ENCODE measurements at places on chromosomes 1 and 21.

DNA sequence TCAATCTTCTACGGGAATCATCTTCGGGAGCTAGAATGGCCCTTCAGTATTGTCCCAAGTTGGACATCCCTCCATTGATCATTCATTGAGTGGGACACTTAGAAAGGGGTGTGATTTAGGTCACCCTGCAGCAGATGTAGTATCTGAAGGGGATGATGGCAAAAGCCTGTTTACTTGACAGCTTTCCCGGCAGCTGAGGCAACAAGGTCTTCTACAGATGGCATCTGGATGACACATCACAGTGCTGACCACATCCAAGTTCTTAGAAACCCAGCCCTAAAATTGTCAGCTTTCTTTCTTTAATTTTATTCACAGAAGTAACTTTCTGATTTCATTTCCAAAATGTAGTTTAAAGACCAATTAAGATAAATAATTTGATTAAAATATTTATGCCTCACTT lies 150.3 kb downstream of the AMY1C start:
- no peak for DNase-seq

DNA sequence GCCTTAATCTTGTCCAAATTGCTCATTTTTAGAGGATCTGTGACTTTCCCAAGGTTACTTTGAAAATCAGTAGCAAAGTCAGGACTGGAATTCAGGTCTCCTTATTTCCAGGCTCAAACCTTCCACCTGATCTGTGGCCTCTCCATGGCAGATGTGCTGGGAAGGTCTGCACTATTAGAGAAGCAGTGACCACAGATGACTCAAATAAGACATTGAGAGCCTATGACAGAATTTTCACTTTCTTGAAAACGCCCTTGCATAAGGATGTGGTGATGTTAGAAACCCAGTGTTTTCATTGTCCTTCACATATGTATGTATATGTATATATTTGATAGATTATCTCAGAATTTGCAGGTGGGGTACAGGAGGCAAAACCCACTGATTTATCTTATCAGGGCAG lies 45.3 kb downstream of the TTC39A start:
- DNase-seq: no peak

- no peak for DNase-seq
Measured at GRCh38 chr1:22229379-22229778, 86.5 kb upstream of the WNT4 start.

DNA sequence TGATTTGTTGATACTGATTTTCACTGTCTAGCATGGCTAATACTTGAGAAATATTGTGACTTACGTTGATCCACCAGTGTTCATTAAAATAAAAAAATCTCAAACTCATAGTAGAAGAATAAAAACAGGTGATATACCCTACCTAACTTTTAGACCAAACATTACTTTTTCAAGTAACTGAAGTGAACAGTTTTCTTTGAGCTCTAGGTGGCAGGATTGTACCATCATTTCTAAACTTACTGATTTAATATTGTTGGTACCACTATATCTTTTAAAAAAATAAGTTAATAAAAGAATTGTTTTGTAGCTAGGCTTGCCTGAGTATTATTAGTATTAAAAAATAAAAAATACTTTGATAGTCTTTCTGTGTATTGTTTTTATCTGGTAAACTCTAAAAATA lies 21.5 kb downstream of the CDC73 start:
- DNase-seq: no peak

- DNase-seq: no peak
Measured at GRCh38 chr1:15251857-15252835, 5.1 kb downstream of the FHAD1 start.

DNA sequence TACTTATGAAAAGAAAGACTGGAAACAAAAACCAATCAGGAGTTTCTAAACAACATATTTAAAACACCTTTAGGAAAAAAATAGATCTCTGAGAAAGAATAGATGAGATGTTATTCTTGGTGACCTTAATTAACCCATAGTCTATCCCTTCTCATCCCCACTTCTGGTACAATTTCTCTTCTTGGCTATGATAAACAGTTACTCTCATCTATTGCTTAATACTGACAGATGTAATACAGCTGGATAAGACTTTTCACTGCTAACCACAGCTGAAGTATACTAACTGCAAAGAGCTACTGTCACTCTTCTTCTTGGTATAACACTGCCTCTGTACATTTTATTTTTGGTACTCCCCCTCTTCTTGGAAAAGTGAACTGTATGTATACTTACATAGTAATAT lies 15.2 kb downstream of the EXTL2 start:
- DNase-seq: no peak

- DNase-seq: no peak
Measured at GRCh38 chr1:67575861-67576260, 109.1 kb upstream of the GADD45A start.

DNA sequence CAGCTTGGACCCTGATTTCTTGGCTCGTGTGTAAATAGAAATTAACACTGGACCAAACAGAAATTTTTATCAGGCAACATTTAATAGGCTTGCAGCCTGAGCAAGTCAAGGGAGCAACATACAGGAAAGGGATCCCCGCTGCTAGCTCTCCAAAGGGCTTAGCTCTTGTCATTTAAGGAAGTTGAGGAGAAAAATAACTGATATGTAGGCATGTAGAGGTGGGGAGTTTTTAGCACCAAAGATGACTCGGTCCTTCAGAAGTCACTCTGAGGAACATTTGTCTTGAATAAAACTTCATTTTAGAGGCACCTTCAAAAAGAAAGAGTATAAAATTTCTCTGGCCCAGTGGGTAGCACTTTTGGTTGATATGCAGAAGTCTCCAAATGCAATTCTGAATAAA lies 27.1 kb downstream of the GBP2 start:
- no peak for DNase-seq

Data from T-helper 22 cell (primary cell).